Omental fat pad (tissue), 4 donors: ENCODE measurements at places on chromosomes 13 and 19.

- DNase-seq: no peak
Measured at GRCh38 chr19:2634228-2634951, 68.1 kb downstream of the GNG7 start.

- DNase-seq: no peak
Measured at GRCh38 chr19:38788478-38789243, at the start of gene LGALS7B. Gene LGALS7B (plus strand): TSS chr19:38789200. CDS start chr19:38789227, 27 bp downstream.

GRCh38 chr13:103883164-103883563 lies 816.9 kb upstream of the SLC10A2 start:
- peak; percentile 78 for DNase-seq

DNA sequence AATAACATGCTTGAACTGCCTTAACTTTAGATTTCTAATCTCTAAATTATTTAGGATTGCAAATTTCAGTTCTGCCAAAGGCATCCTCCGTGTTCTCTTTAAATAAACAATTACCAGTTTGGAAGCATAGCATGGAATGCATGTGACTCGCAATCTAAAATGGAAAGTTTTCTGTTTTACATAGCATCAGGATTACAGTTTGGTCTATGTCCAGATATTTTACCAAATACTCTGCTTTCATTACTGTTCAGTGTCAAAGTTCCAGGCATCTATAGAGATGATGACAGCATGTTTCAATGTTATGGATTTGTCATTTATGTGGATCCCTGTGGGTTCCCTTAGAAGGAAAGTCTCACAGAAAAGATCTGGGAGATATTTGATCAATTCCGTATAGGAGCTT lies 16.8 kb downstream of the FLT1 start:
- no peak for DNase-seq

DNA sequence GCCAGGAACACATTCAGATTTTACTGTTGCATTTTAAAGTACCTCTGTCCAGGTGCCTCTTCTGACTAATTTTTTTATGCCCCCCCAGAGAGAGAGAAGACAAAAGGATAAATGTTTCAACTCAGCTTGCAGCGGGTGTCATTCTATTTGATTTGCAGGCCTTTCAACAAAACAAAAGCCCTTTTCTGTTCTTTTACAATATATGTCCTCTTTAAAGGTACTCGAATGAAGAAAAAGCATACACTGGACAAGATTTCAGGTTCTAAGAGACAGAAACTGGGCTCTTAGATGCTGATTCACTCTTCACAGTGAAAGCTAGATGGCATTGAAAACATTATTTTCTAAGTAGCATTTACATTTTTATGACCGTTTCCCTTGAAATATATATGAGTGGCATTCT lies 2.9 kb upstream of the FRY start:
- no peak for DNase-seq
